Dorsolateral prefrontal cortex (tissue), 122 donors: ENCODE measurements at places on chromosomes 6 and 20.

DNA sequence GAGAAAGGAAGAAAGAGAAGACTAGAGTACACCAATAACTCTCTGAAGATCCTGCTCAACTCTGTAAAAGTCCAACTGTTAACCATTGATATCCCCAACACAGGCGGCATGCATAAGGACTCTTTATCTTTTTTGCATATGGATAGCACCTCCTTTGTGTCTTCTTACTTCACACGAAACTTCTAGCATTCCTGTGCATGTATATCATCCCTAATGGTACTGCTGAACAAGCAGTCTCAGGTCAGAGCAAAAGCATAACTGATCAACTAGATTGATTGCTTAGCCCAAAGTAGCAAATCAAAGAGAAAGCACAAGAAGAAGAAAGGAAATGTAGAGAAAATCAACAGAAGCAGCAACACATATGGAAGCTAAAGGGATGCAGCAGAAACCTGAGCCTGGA, 234.4 kb downstream of the SYNE1 start:
- no peak for DNase-seq

GRCh38 chr6:152295346-152295745, 341.8 kb downstream of the SYNE1 start:
- DNase-seq, result no peak

GRCh38 chr6:167079853-167080297, 43.0 kb upstream of the CCR6 start:
- DNase-seq, result no peak

DNA sequence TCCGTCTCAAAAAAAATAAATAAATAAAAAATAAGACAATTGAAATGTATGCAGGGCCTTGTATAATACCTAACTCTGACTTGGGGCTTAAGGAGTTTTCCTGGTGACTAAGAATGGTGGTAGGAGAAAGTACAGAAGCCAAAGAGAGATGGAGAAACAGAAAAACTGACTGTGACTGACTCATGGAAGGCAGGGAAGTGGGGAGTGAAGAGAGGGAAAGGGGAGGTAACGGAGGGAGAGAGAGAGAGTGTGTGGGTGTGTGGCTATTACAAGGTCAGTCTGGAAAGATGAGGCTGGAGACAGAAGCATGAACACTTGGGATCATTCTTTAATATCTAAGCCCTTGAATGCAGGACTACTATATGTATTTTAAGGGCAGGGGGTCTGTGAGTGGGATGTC, 38.5 kb downstream of the SNRNP48 start:
- no peak for DNase-seq

GRCh38 chr6:87151471-87151780, 3.9 kb upstream of the ZNF292 start:
- DNase-seq, result no peak

DNA sequence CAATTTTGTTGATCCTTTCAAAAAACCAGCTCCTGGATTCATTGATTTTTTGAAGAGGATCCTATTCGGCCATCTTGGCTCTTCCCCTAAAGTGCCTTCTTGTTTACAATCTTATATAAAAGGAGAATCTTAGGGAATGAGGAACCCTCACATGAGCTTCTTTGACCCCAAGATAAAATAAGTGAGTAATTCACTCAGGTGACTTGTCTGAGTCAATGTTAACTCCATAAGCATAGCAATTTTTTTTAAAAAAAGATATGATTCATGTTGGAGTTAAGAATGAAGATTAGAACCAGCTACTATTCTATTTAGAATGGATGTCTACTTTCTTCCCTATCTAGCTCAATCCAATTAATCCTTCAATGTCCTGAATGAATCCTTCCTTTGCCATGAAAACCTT, 21.0 kb downstream of the WASF1 start:
- DNase-seq, result no peak

GRCh38 chr20:5660346-5660745, 89.9 kb upstream of the SHLD1 start:
- DNase-seq, result no peak

GRCh38 chr6:150087336-150087735, 18.4 kb upstream of the ULBP3 start:
- no peak for DNase-seq

DNA sequence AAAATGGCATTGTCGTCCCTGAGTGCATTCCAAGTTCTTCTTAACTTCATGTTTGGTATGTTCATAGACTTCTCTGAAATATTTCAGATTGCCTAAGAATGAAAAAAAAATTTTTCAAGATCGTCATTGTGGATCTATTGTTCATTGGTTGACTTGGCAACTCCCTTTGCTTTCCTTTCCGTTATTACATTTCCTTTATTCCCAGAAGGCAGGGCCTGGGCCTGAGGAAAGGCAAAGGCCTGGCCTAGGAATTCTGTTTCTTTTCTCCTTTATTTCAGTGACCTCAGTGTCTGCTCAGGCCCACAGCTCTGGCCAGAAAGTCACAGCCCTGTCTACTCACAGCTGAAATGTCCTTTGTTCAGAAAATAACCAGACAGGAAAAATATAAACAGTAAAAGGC, 401.6 kb upstream of the PLCB4 start:
- DNase-seq, result no peak

DNA sequence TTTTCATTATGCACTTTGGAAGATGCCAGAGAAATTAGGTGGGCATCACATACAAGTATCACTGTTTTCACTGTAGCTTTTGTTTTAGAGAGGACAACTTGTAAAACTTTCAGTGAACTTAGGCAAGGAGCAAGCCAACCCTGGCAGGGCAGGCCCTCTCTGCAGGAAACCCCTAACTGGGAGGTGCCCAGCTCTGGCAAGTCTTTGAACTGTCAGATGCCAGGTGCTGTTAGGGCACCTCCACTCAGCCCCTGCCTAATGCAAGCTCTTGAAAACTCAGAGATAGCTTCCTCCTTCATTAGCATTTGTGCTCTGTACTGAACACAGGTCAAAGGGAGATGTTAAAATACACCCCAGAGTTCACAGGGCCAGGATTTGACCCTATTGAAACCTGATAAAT, 774.2 kb upstream of the FLRT3 start:
- DNase-seq, result no peak

DNA sequence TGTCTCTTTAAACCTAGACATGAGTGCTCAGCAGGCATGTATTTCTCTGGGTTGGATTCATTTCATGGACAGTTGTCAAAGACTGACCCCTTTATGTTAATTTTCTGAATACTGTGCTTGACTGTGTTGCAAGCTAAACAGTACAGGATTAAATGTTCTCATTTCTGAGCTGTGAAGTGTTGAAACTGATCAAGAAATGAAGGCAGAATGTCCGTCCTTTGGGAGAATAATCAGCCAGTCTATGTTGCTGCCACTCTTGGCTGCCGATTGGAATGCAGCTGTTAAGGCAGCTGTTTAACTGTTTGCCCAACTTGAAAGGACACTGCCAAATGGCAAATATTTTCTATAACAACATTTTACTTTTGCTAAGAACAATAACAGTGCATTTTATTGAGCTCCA, 87.3 kb downstream of the CEP57L1 start:
- no peak for DNase-seq

DNA sequence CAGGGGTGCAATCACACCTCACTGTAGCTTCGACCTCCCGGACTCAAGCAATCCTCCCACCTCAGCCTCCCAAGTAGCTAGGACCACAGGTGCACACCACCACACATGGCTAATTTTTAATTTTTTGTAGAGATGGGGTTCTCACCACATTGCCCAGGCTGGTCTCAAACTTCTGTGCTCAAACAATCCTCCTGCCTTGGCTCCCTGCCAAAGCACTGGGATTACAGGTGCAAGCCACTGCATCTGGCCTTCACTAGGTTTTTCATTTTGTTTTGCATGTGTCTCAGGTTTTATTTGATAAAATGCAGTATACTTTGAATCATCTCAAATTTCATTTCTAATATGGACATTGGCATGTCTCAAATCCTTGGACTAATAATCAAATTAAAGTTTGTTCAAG, 98.7 kb downstream of the SLC16A10 start:
- no peak for DNase-seq

- no peak for DNase-seq
Measured at GRCh38 chr6:90978046-90978445, 391.2 kb upstream of the MAP3K7 start.

DNA sequence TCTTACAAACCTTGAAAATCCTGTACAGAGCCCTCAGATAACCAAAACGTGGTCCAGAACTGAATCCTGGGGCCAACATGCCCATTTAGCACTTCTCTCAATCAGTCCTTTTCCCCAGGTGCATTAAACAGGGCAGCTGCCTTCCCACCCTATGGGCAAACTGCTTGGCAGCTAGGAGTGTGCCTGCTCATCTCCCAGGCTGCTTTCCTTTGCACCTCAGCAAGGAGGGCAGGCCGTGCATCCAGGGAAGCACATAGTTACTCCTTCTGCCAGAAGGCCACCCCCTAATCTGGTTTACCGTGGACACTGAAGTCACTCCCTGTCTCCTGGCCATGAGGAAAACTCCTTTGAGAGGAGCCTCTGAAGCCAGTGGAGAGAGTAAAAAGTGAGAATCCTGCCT, 10.0 kb downstream of the PKIG start:
- DNase-seq, result no peak

GRCh38 chr6:102300350-102300749, 906.8 kb downstream of the GRIK2 start:
- no peak for DNase-seq

- DNase-seq, result no peak
Measured at GRCh38 chr6:23246896-23247295, 677.5 kb downstream of the HDGFL1 start.

GRCh38 chr6:20217891-20218290, 5.6 kb upstream of the MBOAT1 start:
- no peak for DNase-seq

GRCh38 chr20:12019715-12020114, 102.0 kb downstream of the BTBD3 start:
- DNase-seq, result no peak

DNA sequence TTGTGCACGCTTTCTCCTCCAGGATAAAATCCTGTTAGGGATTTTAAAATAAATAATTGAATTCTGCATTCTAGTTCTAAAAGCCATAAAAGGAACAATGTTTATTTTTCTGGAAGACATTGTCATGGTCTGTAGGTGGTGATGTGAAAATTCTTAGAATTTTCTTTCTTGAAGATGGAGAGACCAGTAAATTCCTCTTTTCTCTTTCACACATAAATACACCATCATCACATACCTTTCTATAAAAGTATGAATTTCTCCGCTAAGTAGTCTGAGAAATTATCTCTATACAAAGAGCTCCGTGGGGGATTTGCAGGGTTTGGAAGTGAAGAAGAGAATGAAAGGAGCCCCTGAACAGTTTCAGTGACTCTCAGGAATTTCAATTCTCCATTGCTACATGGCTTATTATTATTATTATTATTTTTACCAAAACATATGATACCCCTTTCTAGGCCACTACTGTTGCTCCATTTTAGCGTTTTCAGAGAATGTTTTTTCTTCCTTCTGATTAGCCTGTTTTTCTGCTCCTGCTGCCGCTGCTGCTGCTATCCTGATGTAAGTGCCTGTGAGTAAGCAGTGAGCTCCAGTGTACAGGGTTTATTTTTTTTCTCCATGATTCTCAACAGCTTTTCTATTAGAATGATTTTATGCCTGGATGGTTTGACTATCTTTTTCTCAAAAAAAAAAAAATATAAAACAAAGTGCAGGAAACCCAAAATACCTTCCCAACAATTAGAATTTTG, 145.8 kb downstream of the SAMD5 start:
- no peak for DNase-seq

- DNase-seq, result no peak
Measured at GRCh38 chr20:44211177-44212039, 837 bp upstream of the OSER1 start.

- DNase-seq, result no peak
Measured at GRCh38 chr20:32775336-32775991, 13.3 kb downstream of the DNMT3B start.
